ENCODE measurements at places on chromosomes 7 and 10.
A peak's percentile ranks its signal among the peaks of the same experiment; 100 is the strongest.

DNA sequence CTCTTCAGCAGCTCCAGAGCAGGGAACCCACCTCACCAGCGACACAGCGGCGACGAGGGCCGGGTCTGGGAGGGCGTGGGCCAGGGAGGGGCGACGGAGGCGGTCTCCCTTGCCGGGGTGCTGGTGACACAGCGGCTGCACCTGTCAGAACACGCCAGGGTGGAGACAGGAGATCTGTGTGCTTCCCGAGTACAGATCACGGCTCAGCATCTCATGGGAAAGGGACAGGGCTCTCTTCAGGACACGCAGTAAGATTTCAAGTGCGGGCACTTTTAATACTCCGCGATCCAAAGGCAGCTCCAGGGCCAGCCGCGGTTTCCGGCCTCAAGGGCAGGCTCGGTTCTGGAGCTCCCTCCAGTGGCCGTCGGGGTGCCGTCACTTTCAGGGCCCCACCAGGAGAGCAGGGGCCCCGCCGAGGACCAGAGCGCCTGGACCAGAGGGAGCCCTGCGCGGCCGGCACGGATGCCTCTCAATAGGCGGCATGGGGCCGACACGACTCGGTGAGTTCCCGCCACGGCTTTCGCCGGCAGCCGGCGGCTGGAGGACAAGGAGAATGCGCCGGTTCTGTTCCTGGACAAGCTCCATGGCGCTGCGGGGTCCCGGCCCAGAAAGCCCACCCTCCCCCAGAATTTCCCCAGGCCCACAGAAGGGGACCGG, 21.4 kb downstream of the GPR146 start:
- peak; percentile 99 for DNase-seq

GRCh38 chr7:74023092-74023536, 4.9 kb upstream of the ELN start:
- DNase-seq = peak; percentile 45

GRCh38 chr7:149620961-149621360, 123.4 kb upstream of the ZNF746 start:
- DNase-seq = no peak

- peak; percentile 89 for DNase-seq
Measured at GRCh38 chr7:157397731-157398691, 61.2 kb downstream of the DNAJB6 start.

- DNase-seq = peak; percentile 52
Measured at GRCh38 chr10:88879534-88880281, at the start of gene STAMBPL1. Gene STAMBPL1 (plus strand): TSS chr10:88880245. CDS start chr10:88901709, 21,464 bp downstream.

- no peak for DNase-seq
Measured at GRCh38 chr10:86356296-86356695, 10.3 kb downstream of the GRID1 start.

Measured in HuH-7 (cell line).